Stimulated activated CD8-positive, alpha-beta memory T cell treated with anti-CD3 and anti-CD28 coated beads, Interleukin-12 subunit alpha, Interleukin-12 subunit beta, amount 100 ng/mL, for 1 hour (primary cell): ENCODE measurements at places on chromosomes 2 and 18.

DNA sequence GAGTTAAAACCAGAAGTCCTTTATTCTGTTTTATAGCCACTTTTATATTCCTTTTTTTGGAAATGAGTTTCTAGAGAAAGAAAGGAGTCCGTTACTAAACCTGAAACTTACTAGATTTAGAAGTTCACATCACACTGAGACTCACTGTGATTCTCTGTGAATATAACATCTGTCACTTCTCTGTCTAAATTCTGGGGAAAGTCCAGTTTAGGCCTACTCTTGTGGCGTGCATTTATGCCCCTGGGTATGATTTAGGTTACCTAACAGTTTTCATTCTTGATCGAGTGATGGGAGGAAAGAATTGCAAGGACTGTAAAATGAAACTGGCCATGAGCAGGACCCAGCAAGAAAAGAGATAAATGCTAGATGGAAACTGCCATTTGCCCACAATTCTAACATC is 449.6 kb downstream of the SPAG16 start:
- no peak for DNase-seq

DNA sequence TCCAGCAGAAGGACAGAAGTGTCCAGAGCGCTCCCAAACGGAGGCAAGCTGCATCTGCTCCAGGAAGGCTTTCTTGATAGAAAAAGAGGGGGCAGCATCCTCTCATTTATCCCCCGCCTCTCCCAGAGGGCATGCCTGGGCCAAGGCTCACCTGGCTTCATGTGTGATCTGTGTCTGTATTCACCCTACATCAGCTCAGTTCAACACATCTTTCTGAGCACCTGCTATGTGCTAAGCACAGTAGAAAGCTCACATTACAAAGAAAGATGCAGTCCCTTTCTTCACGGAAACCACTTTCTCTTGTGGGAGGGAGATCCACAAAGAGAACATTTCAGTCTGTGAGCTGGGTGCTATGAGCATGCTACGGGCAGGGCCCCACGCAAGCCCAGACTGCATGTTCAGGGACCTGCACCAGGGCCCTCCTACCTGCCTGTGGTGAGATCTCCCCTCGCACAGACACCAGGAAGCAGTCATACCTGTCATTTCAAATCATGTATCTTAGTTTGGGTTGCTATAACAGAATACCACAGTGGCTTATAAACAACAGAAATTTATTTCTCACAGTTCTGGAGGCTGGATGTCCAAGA is 90.7 kb downstream of the PDCL3 start:
- DNase-seq: no peak

GRCh38 chr2:136116151-136116812 is 1.7 kb downstream of the CXCR4 start:
- DNase-seq: peak; percentile 69

DNA sequence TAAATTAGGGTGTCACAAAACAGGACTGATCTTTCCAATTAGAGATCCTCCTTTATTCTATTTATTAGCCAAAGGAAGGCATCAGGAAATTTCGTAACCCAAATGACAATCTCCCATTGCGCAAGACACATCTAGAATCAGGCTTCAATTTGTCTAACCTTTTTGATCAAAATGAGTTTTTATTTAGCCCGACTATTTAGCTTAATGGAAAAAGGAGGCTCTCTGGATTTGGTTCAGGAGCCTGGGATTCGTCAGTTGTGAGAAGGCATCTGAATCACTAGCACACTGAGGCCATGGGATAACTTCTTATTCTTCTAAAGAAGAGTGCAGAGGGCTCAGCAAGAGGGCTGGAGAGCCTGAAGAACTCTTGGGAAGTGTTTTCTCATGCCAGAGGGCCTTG is 332.1 kb upstream of the ETAA1 start:
- DNase-seq: no peak

DNA sequence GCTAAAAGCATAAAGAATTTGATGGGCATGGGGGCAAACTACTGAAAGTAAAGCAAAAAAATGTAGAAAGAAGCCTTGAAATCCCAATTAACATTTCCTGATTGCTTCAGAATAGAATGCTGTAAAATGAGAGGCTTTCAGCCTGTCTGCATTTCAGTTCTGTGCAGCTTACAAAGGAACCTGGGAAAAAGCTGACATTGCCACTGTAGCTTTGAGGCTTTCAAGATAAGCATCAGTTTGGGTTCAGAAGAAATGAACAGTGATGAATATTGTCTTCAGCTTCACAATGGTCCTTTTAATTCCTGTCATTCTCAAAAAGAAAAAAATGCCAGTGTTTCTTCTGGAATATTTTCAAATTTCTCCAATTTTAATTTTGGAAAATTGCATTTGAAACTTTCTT is 242.7 kb downstream of the LRRTM1 start:
- DNase-seq: no peak

GRCh38 chr2:206084870-206085741 is 868 bp downstream of the INO80D start:
- peak; percentile 9 for DNase-seq

DNA sequence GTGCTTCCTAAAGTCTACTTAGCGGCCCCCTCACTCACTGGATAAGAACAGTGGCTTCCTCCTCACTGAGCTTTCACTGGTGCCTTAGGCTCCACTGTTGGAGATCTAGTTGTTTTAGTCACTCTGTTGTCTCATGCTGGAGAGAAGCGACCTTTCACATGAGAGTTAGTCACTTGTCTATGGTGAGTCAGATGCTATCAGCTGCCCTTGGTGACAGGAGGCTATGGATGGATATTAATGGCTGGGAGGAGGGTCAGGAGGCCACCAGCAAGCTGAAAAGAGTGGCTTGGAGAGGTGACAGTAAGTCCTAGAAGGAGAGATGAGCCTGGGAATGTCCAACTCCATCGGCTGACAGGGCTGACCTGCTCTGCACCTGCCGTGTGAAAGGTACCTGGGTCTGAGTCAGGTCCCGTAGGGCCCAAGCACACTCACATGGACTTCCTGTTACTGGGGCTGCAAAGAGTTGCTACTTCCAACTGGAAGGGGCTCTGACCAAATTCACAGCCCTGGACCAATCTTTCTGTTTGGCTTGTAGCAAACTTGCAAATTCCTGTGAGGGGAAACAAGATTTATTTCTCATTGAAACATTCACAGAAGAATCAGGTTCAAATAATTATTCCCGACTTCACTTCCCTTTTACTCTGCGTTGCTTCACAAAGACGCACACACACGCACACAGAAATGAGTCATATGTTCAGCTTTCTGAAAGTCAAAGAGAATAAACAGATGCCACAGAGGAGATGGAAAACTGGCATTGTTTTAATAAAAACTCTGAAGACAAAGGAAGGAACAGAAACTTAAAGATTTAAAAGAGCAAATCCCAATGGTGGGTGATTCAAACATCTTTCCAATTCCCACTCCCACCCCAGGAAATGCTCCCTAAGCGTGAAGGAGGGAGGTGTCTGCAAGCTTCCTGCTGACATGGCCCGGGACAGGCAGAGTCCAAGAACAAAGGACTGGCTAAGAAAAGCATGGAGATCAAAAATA is 203.5 kb upstream of the TWIST2 start:
- DNase-seq: no peak

- no peak for DNase-seq
Observed at GRCh38 chr2:61100801-61101200, 35.1 kb downstream of the SANBR start.

DNA sequence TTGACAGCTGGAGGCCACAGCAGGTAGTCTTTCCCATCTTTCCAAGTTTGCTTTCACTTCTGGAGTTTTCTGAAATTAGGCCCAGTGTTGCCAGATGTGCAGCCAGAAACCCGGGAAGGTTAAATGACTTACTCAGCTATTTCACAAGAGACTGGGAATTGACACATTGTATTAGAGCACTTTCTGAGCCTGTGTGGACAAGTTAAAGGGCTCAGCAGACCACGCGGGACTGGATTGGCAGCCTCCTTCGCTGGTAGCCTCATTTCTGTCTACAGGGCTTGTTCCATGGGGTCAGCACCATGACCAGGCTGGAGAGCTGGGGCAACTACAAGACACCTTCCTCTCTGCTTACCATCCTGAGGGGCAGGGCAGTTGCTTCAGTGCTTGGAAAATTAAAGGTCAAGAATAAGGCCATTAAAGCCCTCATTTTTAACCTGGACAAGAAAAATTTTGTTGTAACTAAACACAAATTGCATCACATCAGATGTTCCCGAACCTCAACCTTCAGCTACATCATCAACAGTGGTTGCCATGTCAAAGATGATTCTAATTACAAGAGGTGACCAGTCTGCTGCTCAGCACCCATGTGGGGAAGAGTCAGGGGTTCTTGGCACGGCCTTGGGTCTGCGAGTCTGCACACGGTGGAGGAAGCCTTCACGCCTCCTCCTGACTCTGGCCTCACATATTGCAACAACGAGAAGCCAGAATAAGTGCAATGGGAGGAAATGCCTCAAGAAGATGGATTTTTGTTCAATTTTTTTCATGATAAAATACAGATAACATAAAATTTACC is 279.5 kb upstream of the RAB6C start:
- DNase-seq: no peak

DNA sequence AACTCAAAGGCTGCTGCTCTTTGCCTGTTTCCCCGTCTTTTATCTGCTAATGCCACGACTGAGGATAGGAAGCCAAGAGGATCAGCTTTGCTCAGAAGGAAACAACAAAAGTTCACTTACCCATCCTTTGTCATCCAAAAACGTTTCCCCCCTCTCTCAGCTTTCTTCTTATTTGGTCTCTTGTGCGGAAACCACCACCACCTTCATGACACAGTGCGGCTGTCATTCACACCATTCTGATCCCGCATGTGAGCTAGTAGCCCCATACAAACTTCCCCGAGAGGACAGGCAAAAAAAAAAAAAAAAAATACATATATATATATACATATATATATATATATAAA is 656 bp downstream of the LRRTM4 start:
- DNase-seq: no peak

DNA sequence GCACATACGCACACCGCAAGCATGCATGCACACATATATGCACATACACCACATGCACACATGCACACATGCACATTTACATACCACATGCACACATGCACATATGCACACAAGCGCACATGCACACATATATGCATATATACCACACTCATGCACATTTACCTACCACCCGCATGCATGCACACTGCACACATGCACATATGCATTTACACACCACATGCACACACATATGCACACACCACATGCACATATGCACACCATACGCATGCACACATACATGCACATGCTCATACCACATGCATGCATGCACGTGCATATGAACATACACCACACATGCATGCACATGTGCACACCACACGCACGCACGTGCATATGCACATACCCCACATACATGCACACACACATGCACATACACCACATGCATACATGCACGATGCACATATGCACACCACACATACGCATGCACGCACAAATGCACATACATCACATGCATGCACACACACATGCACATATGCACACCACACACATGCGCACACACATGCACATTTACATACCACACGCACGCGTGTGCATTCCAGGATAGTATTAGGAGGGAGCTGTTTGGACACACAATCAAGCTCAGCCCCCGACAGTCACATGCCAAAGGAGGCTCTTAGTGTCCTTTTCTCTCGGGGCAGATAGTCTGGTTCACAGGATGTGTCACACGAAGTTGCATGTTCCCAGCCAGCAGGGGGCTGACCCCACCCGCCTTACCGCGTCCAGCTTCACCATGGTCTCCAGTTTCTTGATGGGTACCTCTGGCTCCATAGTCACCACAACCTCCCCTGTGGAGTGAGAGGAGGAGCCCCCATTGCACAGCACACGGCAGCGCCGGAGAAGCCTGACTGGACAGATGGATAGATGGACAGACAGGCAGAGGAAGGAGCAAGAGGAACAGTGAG is 5.9 kb downstream of the OTOF start:
- no peak for DNase-seq

- no peak for DNase-seq
Observed at GRCh38 chr2:98436734-98437133, 7.9 kb upstream of the INPP4A start.

- DNase-seq: no peak
Observed at GRCh38 chr2:132969371-132969985, 299.5 kb upstream of the LYPD1 start.

DNA sequence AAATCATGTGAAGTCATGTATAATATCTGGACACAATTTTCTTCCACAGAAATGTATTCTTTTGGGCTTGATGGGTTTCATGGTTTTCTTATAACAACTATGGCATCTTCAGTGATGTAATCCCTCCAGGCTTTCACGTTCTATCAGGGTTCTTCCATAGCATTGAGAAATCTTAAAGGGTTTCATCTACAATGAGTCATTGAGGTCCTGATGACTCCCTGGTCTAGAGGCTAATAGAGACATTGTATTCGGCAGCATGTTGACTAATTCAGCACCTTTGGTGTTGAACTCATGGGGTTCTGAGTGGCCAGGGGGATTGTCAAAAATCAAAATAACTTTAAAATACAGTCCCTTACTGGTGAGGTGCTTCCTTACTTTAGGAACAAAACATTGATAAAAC is 614.0 kb upstream of the CRIM1 start:
- DNase-seq: no peak

DNA sequence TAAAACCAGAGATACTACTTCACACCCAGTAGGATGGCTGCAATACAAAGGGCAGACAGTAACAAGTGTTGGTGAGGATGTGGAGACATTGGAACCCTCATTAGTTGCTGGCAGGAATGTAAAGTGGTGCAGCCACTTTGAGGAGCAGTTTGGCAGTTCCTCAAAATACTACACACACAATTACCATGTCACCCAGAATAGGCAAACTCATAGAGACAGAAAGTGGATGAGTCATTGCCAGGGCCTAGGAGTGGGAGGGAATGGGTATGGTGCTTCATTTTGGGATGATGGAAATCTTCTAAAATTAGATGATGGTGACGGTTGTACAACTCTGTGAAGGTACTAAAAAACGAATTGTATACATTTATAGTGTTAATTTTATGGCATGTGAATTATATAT is 54.8 kb downstream of the ATP9B start:
- no peak for DNase-seq

GRCh38 chr2:237692601-237693290 is 65.4 kb downstream of the LRRFIP1 start:
- DNase-seq: no peak

DNA sequence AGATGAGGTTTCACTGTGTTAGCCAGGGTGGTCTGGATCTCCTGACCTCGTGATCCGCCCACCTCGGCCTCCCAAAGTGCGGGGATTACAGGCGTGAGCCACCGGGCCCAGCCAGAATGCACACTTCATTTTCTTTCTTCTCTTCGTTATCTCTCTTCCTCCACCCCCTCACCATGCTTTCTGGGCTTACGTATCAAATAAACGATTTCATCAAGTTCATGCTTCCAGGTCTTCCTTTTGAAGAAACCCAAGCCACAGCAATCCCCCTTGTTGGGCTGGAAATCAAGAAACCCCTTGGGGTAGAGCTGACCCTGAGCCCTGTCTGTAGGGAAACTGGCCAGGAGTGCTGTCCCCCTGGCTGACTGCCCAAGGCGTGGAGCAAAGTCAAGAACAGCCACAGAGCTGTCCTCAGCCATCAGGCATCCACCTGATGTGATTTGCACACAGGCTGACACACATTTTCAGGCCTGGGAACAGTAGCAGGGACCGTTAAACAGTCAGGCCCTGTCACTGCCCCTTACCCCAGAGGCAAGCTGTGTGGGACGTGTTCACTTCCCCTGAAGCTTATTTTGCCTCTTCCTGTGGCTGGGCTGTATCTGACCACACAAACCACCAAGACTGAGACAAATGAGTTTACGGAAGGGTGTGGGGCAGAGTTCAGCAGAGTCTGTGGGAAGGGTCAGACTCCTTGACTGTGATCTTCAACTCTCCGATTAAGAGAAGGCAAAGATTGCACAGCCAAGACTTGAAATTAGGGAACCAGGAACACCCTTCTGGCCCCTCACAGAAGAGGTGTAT is 15.1 kb upstream of the NMUR1 start:
- peak; percentile 18 for DNase-seq
